ENCODE measurements at places on chromosomes 3 and 15.

- no peak for DNase-seq
These were observed 41.5 kb downstream of the SAXO2 start for GRCh38 chr15:82303956-82304777.

- DNase-seq: no peak
These were observed 58.7 kb upstream of the MEF2A start for GRCh38 chr15:99507016-99507503.

- DNase-seq: no peak
These were observed 496.5 kb upstream of the TBL1XR1 start for GRCh38 chr3:177693616-177694264.

DNA sequence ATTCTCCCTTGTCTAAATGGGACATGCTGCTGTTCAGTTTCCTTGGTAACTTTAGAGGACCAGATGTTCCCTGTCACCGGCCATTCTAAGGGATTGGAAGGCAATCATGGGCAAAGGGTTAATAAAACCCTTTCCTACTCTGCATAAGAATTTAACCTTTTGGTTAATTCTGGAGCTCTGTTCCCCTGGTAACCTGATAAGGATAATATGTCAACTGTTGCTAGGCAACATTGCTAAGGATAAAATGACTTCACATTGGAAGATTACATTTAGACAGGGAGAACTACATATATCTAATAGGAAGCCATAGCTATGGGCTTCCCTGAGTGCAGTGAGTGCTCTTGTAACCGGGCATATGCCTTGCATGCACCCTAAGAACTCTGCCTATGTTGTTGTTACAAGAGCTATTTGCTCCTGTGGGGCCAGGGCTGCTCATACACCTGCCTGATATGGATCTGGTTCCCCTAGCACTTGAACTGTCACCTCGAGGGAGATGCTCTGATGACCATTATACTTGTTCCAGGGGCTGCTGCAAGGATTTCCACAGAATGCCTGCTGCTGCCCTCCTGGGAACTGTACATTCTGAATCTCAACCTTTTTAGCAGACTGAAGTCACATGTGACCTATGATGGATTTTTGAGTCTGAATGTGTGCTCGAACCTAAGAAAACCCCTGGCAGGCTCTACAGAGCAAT lies 326.3 kb upstream of the PDZRN3 start:
- DNase-seq: no peak

- DNase-seq: no peak
These were observed 976 bp downstream of the ABHD17C start for GRCh38 chr15:80695911-80696661.

DNA sequence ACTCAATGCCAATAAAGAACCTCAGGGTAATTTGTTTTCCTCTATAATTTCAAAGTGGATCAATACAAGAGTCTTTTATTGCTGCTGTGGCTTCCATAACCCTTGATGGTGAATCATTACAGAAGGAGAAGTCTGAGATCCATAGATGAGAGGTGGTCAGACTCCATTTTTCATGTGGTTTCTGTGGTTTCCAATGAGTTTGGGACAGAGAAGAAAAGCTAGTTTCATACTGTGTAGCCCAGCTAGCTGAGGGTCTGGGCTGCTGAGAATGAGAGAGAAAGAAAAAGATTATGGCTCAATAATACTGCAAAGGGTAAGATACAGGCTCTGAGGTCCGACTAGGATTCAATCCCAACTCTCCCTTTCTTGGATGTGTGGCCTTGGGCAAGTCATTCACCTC lies 180.6 kb upstream of the LRRN1 start:
- DNase-seq: no peak

- DNase-seq: no peak
These were observed 40.6 kb upstream of the RBMS3 start for GRCh38 chr3:29240248-29240647.

- DNase-seq: no peak
These were observed 151.7 kb downstream of the NR1D2 start for GRCh38 chr3:24096695-24097290.

DNA sequence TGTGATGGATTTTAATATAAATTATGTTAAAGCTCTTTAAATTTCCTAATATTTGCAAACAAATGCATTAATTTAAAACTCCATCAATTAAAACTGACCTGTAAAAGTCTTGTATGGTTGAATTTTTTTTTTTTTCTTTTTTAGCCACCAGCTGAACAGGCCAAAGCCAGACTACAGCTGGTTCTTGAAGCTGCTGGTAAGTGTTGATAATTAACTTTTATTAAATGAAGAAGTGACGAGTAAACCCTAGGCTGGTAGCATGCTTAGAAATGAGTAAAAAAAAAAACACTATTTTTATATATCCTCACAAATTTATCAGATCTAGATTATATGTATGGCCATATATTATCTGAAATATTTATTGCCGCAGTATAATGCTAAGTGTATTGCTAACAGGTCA lies 216.3 kb upstream of the MLF1 start:
- no peak for DNase-seq

DNA sequence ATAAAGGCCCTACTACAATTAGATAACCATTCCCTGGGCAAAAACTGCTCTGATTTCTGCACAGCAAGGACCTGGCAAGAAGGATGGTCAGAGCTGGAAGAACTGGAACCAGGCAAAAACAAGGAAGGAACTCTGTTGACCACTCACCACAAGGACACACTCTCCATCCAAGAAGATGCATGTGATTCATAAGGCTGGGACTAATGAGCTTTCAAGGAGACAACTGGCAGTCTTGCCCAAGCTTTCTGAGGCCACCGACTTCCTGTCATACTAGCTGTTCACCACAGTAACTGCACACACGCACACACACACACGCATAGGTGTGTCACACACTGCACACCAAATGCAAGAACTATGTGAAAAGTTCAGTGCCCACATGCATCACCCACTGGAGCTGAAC lies 256.6 kb downstream of the OCA2 start:
- DNase-seq: no peak

DNA sequence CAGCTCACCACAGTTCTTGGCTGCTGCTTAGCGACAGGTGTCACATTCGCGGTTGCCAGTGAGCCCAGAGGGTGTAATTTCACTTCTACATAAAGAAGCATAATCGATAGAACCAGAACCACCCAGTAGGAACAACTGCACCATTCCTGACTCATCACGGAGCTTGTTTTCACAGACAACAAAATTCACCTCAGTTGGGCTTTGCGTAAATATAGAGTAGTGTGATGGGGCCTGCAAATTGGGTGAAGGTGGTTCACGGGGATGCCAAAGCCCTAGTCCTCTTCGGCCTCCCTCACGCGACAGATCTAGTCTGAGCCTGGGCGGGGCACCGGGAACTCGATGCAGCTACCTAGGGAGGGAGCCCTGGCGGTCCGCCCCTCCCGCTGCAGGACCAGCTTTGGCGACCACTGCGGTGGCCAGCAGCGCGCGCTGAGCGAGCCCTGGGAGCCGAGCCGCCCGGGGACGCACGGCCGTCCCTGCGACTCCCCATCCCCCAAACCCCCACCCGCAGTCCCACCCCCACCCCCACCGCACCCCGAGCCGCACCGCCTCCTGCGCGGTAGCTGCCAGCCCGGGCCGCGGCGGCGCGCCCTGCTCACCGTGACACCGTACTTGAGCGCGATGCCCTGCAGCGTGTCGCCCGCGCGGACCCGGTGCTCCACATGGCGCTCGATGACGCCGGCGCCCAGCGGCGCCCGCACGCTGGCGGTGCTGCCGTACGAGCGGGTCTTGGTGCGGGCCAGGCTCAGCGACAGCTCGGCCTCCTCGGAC lies 519 bp downstream of the LYSMD2 start:
- DNase-seq: peak; percentile 50

- DNase-seq: no peak
These were observed 198.7 kb upstream of the PFN2 start for GRCh38 chr3:150169330-150169940.

DNA sequence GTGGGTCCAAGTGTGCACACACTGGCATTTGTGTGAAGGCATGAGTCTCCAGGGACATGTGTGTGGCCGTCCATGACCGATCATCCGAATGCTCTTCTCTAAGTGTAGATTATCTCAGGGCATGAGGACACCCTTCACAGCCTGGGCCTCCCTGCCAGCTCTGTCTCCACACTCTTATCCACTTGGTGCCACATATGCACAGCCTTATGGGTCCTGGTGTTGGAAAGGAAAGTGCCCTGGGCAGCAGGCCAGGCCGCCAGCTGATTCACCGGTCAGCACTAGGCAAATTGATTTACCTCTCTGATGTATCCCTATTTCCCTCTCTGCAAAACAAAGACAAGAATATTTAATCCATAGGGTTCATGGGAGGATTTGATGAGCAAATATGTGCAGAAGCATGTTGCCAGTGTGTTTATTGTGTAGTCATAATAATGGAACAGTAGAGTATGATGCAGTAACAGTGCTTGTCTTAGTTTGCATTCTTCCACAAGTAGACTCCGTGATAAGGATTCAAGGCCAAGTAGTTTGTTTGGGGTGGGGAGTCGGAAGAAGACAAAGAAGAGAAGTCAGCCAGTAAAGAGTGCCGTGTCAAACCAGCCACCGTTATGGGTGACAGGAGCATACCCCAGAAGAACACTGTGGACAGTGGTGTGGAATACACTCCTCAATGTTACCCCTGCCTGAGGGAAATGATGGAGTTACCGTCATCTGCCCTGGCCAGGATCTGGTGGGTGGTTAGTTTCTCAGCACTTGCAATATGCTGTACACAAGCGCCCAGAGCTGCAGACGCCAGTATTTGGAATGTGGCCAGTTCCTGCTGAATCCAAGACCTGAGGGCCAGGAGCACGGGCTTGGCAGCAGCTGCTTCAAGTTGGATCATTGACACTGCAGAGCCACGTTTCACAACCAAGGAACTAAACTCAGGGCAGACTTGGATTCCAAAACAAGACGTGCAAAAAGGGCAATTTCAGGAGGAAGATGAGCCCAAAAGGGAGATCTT lies 85.1 kb downstream of the MTHFS start:
- no peak for DNase-seq

DNA sequence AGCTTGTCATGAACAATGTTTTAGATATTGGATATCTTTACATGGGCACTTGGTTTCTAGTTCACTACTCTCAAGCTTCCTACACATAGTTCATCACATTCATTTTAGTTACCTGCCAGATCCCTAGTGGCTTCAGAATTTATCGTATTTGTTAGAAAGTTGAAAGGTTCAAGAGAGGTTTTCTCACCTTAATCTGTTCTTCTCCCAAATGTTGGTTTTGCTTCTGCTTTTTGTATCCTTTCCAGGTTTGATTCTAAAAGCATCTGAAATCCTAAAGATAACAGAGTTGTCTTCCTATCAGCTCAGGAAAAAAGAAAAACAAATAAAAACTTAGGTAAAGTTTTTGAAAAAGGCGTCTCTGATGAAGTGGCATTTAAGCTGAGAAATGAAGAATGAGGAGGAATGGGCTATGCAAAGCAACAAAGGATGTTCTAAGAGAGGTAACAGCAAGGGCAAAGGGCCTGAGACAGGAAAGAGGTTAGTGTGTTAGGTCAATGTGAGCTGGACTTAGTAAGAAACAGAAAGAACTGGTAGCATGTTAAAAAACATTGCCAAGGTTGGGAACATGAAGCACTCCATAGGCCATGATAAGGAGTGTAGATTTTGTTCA lies 104.7 kb upstream of the CMC1 start:
- no peak for DNase-seq

- DNase-seq: no peak
These were observed 4.5 kb upstream of the CCDC39 start for GRCh38 chr3:180683816-180684215.

- DNase-seq: no peak
These were observed 35.7 kb upstream of the ACTL6A start for GRCh38 chr3:179526989-179527391.
